ENCODE measurements at places on chromosomes 5 and 9.

DNA sequence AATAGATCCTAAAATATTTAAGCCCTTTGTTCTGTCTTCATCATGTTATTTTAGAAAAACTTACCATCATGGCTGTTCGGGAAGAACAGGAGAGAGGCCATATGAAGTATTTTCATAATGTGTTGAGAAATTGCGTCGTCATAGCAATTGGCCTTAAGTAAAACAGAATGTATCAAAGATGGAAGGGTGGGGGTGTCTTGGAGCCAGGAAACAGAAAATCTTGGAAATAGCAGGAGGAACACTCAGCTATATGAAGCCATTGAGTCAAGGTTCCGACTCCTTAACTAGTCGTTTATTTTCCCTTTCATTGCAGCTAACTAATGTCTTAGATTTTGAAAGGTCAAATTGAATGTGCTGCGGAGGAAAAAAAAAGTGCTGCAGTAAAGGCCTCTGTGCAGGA lies 1.3 kb downstream of the SPTAN1 start:
- DNase-seq = peak; percentile 78

DNA sequence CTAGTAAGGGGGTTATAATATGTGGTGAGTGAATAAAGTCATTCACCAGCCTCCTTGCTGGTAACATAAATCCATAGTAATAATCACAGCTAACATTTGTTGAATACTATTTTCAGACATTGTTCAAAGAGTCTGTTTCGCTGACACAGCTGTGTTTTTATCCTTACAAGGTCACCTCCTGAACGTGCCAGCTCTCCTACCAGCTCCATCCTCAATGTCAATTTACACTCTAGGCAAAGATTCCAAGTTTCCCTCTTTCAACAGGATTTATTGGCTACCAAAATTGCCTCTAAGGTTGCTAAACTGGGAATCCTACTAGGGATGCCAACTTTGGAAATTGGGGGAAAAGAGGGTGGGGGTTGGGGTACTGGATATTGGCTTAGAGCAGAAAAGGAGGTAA lies 30.7 kb upstream of the SMC5 start:
- no peak for DNase-seq

DNA sequence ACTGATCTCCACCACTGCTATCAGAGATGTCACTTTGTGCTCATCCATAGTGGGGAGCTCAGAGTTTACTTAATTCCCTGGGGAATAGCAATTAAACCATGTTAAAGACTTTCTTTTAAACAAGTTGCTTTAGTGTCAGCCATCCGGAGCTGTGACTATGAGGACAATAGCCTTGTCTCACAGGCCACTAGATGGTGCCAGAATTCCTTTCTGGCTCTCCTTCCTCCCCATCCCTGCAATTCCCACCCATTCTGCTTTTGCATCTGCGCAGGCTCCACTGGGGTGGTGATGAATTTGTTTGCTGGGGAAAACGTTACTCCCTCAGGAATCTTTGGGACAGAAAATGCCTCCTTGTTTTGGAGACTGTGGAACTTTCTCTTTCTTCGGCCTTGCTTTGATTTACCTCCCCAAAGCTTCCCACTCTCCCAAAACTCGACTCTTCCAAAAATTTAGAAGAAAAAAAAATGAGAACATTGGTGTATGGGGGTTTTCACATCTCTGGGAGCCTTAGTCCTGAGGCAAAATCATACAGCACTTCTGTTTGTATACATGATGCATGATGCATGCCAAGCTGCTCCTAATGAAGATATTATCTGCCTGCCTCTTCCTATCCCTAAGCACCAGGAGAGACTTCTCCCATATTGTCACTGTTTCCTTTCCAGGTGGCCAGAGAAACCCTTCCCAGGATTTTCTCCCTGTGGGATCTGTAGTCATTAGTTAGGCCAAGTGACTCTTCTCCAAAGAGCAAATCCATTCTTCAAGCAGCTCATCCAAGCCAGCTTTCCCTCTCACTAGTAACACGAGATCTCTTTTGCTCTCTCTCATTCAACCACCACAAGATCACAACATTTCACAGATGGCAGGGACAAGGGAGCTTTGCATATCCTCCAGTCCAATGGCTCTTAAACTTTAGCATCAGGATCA lies 466.1 kb downstream of the TLR4 start:
- peak; percentile 5 for DNase-seq

DNA sequence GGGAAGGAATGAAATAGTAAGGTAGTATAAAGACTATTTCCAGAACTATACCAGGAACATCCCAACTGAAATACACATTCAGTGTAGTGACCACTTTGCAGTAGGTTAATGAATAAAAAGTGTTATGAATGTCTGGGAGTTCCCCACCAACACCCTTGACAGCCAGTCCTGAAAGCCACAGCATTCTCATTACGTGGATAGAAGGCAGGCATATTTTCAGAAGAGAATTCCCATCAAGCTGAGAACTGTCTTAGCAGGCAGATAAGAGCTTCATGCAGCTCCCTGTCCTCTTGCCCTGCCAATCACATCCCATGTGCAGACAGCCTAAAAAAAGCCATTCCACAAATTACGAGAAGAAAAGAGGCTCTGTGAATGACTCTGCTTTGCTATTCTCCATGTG lies 695.0 kb downstream of the DTWD2 start:
- no peak for DNase-seq

- no peak for DNase-seq
These were observed 114.0 kb downstream of the PIP5K1B start for GRCh38 chr9:68819065-68819464.

DNA sequence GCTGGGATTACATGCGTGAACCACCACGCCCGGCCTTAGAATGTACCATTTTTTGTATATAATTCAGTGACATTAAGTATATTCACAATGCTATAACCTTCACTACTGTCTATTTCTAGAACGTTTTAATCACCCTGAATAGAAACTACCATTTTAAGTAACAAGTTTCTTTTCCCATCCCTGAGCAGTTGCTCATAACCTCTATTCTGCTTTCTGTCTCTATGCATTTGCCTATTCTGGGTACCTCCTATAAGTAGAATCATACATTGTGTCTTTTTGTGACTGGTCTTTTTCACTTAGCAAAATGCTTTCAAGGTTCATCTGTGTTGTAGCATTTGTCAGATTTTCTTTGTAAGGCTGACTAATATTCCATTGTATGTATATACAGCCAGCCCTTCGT lies 39.9 kb downstream of the DDX46 start:
- DNase-seq = no peak

DNA sequence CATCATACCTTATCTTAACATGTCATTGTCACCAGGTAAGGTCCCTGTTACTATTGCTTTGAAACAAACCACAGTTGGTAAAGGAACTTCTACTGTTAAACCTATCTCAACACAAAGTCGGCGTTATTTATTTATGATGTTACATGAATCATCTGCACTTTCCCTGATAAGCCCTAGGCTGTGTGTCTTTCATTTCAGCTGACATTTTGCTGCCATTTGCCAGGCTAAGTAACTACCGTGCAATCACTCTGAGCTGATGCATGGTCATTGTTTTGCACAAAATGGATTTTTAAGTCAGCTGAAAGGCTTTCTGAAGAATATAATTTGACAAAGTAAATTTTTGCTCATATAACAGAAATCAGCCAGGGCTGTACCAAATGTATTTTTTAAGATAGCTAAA lies 546.5 kb downstream of the ZNF608 start:
- no peak for DNase-seq

DNA sequence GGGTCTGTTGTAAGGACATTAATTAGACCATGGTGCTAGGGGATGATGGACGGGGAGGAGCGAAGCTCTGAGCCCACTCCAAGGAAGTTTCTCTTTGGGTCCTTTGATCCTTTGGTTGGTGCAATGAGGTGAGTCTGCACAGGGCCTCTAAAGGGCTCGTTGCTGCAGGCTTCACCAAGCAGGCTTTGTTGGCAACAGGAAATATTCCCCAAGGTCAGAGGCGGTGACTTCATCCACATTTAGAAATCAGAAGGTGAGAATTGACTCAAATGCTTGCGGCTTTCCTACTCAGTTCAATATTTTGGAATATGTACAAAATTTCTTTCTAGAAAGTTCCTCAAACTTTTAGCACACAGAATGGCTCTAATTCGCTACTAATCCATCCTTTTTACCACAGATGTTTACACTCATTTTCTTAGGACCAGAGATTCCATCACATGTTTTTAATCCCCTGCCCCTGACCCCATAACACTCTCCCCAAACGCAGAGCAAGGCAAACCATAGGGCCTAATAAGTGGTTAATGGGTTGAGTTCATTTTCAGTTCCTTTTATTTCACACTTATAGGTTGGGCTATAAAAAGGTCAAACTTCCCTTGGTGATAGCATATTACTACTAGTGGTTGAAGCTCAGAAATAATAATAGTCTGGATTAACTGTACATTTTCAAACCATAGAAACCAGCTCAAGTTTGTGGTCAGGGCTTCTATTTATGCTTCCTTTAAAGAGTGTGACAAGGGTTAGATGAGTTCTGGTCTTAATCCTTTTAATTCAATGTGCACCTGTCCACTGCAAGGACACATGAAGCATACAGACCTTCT lies 37.3 kb upstream of the TMEM252 start:
- no peak for DNase-seq

DNA sequence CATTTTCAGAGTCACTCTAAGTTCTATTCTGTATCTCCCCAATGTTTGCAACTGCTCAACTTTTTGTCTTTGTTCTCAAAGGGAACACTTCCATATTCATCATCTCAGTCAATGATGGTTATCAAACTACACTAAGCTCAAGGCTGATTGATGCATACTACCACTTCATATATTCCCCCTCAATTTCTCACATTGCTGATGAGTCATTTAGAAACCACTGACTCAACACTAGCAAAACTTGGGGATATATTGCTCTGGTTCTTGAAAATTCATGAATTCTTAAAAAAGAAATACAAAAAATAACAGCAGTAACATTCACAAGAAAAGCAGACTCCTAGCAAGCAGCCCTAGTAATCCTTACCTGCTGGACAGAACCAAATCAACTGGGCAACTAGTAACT lies 52.2 kb downstream of the ABHD17B start:
- peak; percentile 34 for DNase-seq

DNA sequence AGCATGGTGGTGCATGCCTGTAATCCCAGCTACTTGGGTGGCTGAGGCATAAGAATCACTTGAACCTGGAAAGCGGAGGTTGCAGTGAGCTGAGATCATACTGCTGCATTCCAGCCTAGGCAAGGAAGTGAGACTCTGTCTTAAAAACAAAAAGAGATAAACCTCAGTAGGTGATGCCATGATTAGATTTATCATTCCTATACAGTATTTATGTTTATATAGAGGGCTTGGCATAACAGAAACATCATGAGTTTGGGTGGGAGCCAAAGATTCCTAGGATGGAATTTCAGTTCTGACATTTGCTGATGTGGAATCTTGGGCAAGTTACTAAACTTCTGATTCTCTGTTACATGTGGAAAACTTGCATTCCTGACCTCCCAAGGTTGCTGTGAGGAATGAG lies 22.3 kb downstream of the RFK start:
- peak; percentile 75 for DNase-seq

GRCh38 chr9:130039528-130040147 lies 3.4 kb downstream of the FNBP1 start:
- DNase-seq = peak; percentile 15

DNA sequence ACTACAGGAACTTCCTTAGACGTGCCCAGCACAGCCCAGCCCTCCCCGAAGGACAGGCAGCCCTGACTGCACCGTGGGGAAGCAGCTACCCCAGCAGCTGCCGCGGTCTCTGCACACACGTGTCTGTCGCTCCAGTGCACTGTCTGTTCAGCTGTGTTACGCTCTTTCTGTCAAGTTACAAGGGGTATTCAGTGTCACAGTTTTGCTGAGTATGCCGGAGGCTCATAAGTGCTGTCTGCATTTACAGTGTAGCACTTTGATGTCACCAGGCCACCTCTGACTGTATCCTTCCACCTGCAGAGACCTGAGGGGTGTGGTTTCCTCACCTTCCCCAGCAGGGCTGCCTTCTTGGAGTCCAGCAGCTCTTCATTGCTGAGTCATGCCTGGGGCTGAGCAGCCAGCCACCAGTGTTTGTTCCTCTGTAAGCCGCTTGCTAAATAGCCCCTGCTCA lies 126.8 kb downstream of the EHMT1 start:
- peak; percentile 13 for DNase-seq

DNA sequence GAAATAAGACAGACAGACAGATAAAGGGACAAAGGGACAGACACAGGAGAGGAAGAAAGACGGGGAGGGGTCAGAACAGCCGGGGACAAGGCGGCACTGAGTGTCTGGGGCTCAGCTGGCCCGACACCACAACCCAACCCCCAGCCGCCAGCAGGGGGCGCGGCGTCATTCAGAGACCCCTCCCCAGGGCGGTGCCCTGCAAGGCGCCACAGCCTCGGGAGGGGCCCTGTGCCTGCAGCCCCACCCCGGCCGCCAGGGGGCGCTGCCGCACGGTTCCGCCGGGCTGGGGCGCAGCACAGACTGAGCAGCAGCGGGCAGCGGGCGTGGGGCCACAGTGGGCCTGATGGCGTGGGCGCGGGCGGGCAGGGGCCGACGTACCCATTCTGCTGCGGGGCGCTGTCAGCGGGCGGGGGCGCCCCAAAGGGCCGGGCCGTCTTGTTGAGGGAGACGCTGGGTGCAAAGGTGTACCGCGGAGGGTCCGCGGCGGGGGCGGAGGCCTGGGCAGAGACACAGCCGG lies 5.9 kb downstream of the PDLIM7 start:
- DNase-seq = peak; percentile 53

DNA sequence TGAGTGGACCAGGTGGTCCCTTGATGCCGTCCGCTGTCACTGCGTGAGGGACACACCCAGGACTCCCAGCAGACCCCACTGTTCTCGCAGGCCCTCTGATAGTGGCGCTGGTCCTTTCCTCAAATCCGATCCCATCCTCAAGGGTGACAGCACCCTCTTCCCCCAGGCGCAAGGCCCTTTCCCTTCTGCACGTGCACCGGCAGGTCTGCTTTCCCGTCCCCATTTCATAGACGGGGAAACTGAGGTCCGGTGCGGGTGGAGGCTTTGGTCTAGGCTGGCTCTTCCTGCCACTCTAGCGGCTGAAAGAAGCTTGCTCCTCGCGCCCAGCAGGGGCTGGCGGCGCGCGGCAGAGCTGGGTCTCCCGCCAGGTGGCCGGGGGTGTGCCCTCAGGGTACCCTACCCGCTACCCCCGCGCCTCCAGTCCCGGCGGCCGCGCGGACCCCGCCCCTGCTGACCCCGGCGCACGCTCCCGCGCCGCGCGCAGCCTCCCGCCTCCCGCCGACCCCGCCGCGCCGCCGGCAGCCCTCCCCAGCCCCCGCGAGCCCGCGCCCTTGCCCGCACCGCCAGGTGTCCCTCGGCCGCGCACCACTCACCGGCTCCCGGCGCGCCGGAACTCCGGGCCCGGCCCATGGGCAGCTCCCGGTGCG lies 453 bp downstream of the RASGEF1C start:
- no peak for DNase-seq

DNA sequence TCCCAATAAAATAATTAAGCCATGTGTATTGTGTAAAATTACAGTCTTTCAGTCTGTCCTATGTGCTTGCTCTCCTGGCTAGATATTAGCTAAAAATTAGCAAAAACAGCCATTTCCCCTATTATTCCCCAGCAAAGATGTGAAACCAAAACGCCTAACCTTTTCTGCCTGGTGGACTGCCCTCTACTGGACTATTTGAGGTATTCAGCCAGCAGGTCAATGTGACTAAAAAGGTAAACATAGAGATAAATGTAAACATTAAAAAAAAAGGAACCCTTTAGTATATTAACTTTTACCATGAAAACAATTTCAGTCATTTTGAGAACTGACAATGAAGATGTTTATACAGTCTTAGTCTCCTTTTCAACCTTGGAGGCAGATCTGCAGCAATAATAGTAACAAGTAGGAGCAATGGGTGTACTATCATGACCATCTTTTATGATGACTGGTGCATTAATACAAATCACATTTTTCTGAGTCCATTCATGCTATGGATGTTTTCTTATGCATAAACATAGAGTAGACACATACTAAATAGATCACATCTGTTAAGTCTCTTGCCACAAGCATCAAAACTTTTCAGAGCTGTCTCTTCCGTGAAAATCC lies 10.1 kb downstream of the ATG12 start:
- peak; percentile 56 for DNase-seq

Data from EH (cell line).